Activated CD4-positive, CD25-positive, alpha-beta regulatory T cell (primary cell): ENCODE measurements at places on chromosomes 1 and 21.

DNA sequence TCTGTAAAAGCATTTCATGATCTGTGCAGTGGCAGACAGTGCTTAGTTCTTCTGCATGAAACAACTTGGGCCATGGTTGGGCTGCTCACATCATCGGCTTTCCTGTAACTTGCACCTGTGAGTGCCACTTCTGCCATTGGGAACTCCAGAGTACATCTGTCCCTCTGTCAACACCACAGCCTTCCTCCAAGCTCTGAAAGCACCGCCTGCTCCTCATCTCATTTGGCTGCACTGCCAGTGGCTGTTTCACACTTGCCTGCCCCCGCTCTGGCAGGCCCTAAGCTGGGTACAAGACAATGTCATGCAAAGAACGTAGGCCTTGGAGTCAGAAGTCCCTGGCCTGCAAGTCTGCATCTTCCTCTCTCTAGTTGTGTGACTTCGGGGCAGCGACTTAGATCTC is 46.4 kb downstream of the DDX20 start:
- DNase-seq = no peak

DNA sequence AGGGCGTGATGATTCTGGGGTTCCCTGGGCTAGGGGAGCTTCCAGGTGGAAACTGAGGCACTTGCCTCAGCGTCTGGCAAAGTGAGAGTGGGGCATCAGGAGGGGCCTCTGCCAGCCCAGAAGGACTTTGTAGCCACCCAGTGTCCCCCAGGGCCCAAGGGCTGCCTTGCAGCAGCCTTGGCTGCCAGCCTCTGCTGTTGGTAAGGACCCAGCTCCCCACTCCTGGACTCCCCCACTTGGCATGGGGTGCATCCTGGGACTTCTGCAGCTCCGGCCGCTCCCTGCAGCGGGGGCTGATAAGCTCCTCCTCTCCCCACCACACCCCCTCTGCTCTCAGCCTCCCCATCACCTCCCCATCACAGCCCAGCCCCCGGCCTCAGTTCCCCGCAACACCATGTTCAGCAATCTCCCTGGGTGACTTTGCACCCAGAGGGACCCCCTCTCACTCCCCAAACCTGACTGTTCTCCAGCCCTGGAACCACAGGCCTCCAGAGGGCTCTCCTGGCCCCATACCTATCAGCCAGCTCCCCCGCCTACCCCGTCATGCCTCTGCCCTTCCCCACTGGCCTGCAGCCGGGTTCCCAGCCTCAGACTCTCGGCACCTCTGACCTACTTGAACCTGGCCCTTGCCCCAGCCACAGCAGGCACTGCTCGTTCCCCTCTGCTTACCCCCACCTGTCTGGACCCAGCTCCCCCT is 113.0 kb downstream of the CRYAA start:
- DNase-seq = no peak

- no peak for DNase-seq
Measured at GRCh38 chr1:4654764-4655673, 610 bp downstream of the AJAP1 start.

- DNase-seq = no peak
Measured at GRCh38 chr1:231248778-231249177, 7.8 kb downstream of the GNPAT start.

GRCh38 chr1:17165823-17166222 is 39.1 kb upstream of the PADI1 start:
- DNase-seq = no peak

DNA sequence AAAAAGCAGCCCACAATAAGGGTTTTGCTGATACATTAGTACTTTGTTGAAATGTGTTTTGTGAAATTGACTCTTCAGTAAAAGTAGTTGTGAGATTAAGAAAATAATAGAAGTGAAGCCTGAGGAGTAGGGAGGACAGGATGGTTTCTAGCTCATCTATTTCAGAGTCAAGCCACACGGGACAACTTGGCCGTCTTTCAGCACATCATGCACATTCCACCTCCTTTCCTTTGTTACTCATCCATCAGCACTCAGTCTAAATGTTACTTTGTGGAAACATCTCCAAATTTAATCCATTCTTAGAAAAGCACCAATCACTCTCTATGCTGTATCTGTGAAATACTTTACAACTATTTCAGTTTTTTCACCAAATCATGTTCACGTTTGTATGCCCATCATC is 223.3 kb downstream of the FGGY start:
- no peak for DNase-seq

- DNase-seq = no peak
Measured at GRCh38 chr1:178513278-178513983, 522 bp downstream of the TEX35 start.

GRCh38 chr1:117061986-117062415 is 1.9 kb downstream of the TTF2 start:
- no peak for DNase-seq

DNA sequence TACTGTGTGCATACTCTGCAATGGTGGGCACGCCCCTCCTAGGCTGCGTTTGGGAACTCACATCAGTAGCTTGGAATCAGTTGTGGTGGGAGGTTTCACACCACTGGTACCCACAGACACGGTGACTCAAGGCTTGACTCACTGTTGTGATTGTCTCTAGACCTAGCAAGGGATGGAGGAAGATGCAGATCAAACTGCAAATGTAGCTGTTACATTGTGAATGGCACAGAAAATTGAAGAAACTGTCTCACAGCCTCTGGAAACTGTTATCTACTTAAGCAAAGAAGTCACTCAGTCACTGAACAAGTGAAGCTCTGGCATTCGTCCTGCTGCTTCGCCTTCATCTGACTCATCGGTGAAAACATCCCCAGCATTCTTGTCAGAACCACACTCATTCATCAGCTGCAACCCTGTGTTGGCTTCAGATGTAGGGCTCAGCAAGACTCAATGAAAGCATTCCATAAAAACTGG is 59.5 kb downstream of the POFUT2 start:
- no peak for DNase-seq

DNA sequence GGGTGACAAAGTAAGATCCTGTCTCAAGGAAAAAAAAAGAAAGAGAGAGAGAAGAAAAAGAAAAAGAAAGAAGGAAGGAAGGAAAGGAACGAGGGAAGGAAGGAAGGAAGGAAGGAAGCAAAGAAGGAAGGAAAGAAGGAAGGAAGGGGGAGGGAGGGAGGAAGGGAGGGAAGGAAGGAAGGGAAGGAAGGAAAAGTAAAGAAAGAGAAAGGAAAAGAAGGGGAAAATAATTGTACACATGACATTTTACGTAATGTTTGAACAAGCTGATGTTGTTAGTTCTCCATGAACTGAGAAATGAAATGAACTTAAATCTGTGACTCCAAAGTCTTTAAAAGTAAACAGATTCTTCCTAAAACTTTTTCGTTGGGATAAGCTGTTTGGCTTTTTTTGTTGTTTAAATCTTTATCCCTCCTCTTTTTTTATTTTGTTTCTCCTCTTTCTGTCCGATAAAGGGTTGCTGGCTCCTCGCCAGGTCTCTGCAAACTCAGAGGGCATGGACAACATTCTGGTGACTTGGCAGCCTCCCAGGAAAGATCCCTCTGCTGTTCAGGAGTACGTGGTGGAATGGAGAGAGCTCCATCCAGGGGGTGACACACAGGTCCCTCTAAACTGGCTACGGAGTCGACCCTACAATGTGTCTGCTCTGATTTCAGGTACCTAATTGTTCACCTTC is 59.8 kb downstream of the IL12RB2 start:
- no peak for DNase-seq

- DNase-seq = peak; percentile 40
Measured at GRCh38 chr1:226061841-226062557, 517 bp upstream of the H3-3A start.

- DNase-seq = no peak
Measured at GRCh38 chr1:93416183-93416582, 31.7 kb upstream of the FNBP1L start.

- no peak for DNase-seq
Measured at GRCh38 chr1:230212405-230212936, 145.4 kb downstream of the GALNT2 start.

- DNase-seq = no peak
Measured at GRCh38 chr1:244887281-244887680, 22.9 kb upstream of the HNRNPU start.

DNA sequence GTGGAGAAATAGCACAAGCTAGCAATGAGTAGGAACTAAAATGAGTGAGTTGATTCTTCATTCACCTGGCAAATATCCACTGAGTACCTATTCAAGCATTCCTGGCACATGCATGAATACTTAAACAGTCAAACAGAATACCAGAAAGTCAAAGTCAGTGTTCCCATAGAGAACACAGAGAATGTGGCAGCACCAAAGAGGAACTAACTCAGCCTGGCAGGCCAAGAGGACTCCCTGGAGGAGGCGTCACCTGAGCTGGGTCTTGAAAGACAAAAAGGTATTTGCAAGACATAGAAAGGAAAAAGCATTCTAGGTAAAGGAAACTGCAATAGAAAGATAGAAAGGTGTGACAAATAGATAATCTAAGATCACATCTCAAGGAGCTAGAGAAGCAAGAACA is 49.7 kb downstream of the DMRTA2 start:
- no peak for DNase-seq

GRCh38 chr1:7632176-7632575 is 138.9 kb upstream of the VAMP3 start:
- no peak for DNase-seq

DNA sequence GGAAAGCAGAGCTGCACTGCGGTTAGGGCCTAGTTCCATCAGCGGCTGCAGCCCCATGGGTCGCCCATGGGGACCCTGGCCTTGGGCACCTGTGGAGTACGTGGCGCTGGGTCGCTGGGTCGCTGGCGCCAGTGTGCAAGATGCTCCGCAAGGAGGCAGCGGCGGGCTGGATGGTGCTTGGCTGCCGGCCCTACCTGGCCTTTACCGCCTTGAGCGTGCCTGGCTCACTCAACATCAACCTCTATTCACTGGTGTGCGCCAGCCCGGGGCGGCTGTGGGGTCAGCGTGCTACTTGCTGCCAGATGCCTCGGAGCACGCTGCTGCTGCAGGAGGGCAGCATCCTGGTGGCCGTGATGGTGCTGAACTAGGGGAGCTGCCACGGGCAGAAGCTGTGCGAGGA is 85.1 kb upstream of the RHOU start:
- no peak for DNase-seq

DNA sequence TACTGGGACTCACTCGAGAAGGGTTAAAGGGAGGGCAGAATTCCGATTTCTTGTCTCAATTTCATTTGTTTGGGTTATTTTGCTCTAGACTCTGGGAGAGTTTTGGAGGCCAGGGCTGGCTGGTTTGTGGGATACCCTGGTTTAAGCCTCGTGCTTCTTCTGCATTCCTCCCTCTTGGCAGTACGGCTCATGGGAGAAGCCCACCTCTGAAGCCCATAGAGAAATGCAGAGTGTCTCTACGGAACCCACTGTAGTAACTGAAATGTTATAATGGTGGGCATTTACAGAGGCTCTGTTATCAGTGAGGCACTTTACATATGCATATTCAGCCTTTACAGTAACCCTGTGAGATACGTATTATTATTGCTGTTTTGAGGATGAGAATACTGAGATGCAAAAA is 43.9 kb downstream of the ROR1 start:
- DNase-seq = no peak

- DNase-seq = no peak
Measured at GRCh38 chr1:5491207-5491904, 500.9 kb downstream of the NPHP4 start.
